ENCODE measurements at places on chromosomes 16 and 17.

DNA sequence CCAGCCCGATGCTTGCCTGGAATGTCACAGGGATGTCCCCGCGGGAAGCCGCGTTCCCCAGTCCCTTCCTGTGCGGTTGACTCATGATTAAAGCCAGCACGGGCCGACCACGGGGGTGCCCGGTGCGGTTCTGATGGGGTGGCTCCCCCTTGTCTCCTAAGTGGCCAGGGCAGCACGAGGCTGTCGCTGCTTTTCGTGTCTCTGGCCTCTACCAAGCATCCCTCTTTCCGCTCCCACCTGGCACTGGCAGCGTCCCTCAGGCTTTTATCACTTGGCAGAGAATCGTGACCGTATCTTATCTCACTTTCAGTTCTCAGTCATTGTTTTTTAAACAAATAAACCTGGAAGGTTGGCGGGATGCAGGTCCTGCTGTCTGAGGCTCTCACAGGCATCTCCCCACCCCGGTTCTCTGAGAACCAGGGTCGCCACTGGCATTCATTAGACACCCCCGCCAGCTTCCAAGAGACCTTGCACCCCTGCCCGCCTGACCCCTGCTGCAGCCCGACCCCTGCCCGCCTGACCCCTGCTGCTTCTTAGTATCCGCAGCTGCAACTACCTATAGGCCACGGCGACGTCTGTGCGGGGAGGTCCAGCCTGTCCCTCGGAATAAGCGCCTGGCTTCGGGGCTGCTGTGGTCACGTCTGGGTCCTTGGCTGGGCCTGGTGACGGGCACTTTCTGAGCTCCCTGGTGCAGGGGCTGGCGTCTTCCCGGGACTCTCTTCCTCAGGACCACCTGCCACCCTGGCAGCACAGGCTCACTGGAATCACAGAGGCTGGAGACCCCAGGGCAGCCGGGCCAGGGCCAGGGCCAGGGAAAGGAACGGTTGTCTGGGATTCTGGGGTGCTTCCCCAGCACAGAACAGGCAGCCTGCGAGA, 7.5 kb downstream of the C1QTNF8 start:
- DNase-seq: no peak

- DNase-seq: no peak
These were observed 154.1 kb upstream of the SOX9 start for GRCh38 chr17:71966459-71967313.

DNA sequence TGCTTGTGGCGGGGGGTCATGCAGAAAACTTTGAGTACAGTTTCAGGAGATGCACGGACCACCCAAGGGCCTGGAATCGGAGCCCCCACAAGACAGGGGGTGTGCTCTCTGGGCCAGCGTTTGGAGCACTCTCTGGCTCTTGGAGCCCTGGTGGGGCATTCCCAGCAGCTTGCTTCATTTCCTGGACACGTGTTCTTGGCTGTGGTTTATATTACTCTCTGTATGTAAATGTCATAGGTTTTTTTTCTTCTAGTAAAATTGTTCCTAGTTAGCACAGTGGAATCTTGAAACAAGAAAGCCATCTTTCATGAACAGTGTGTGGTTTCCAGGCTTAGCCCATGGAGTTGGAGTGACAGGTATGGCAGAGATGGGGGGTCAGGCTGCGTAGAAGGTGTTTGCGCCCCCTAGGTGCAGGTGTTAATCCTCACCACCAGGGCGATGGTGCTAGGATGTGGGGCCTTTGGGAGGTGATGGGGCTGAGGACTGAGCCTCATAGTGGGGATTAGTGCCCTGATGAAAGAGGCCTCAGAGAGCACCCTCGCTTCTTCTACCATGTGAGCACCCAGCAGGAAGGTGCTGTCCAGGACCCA, 79.8 kb downstream of the JPH3 start:
- DNase-seq: no peak

GRCh38 chr16:1812732-1813163, 13.9 kb downstream of the HAGH start:
- no peak for DNase-seq

DNA sequence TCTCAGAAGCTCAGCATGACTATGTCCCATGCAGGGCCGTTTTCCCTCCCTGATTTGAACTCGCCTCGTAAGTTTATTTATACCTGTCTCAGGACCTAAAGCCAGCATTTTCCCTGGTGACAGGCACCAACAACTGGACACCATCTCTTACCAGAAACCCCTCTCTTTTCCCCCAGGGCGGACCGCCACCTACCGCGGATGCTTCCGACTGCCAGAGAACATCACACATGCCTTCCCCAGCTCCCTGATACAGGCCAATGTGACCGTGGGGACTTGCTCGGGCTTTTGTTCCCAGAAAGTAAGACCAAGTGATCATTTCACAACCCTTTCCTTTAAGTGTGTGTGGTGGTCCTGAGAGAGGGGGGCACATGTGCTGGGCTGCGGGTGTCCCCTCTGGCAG, 24.7 kb downstream of the WSCD1 start:
- no peak for DNase-seq

- DNase-seq: no peak
These were observed 200.1 kb upstream of the GSE1 start for GRCh38 chr16:85412911-85413520.

GRCh38 chr16:81181013-81181720, 57.3 kb upstream of the BCO1 start:
- peak; percentile 96 for DNase-seq

GRCh38 chr16:76303637-76304314, 26.6 kb downstream of the CNTNAP4 start:
- no peak for DNase-seq

- no peak for DNase-seq
These were observed 3.6 kb downstream of the IRF8 start for GRCh38 chr16:85902366-85903155.

DNA sequence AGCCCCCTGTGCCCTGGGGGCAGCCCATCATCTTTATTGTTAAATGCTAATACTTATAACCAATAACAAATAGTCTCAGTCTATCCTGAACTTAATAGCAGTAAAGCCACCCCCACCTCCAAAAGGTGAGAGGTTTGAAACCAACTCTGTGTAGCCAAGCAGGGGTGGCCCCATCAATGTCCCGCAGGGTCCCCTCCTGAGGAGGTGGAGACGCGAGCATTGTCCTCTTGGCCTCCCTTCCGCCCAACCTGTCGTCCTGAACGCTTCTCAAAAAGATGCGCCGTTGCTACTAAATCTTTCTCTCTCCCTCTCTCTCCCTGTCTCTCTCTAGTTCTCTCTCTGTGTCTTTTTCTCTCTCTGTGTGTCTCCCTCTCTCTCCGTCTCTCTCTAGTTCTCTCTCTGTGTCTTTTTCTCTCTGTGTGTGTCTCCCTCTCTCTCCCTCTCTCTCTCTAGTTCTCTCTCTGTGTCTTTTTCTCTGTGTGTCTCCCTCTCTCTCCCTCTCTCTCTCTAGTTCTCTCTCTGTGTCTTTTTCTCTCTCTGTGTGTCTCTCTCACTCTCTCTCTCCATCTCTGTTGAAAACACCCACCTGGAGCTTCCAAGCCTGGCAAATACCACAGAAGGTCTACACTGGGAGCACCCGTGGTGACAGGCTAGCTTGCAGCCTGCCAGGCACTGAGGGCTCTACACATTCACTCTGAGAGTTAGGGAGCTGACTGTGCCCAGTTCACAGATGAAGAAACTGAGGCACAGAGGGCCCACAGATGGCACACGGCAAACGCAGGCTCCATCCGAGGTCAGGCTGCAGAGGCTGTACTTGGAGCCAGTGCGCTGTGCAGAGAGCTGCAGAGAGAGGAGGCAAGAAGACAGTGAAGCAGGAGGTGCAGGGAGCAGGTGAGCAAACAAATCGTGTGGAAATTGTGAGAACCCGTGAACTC, 185.9 kb downstream of the C16orf95 start:
- no peak for DNase-seq

DNA sequence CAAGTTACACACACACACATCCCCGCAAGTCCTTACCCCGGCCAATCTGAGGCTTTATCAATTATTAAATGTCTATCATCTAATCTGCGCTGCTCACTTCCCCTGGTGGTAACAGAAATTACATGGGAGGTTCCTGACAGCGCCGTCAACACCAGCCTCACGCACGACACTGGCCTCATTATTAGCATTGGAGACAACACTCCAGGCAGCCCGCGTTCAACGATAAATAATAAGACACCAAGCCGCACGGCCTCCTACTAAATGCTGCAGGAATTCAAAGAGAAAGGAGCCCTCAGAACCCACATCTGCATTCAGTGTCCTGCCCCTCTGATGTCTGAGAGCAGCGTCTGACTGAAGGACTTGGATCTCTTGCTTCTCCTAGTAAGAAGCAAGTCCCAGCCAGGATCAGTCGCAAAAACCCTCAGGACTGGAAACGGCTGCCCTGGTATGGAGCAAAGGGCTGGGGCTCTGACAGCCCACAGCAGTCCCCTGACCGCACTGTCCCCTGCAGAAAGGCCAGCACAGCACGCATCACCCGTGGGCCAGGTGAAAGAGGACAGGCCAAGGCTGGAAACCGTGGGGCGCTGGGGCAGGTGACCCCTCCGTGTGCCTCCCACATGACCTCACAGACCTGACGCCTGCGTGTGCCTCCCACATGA, 7.6 kb upstream of the RPH3AL start:
- no peak for DNase-seq

DNA sequence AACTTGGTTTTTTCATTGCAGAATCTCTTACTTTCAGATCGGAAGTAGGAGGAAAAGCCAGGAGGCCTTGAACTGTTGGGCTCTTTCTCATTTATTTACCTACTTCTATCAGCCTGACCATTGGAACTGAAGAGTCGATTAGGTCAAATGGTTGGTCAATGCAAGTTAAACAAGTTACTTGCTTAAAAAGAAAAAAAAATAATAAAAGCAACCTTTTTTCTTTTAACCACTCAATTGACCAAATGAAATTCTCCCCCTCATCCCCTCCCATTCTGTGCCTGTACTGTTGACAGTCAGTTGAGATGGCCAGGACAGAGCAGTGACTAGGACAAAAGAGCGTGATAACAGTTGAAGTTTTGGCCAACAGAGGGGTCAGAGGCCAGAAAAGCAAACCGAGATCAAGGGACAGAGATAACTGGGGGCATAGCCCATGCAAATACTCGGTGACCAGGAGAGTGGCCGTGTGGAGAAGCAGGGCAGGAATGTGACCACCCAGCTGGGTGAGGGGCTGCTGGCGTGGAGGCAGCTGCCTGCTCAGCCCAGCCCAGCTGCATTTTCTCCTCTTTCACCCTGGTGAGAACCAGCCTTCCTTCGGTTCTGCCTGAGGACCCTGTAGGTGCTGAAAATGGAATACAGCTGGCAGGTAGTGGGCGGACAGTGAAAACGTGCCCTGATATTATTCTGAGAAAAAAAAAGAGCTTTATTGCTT, 72.2 kb downstream of the HS3ST3B1 start:
- no peak for DNase-seq

- peak; percentile 97 for DNase-seq
These were observed 45.3 kb downstream of the REXO5 start for GRCh38 chr16:20851601-20852000.

GRCh38 chr17:40095351-40095943, 4.9 kb downstream of the NR1D1 start:
- DNase-seq: no peak

DNA sequence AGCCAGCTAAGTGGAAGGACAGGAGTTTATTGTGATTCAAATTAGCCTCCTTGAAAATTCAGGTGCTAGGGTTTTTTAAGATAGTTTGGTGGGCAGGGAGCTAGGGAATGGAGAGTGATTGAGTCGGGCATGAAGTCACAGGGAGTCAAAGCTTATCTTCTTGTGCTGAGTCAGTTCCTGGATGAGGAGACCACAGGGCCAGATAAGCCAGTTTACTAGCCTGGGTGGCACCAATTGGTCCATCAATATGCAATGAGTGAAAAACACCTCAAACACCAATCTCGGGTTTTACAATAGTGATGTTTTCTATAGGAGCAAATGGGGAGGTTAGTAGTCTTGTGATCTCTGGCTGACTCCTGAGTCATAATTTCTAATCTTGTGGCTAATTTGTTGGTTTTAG, 165.1 kb downstream of the ABCC12 start:
- peak; percentile 27 for DNase-seq
